Occipital lobe (tissue), 3 donors: ENCODE measurements at places on chromosomes 5 and 9.

GRCh38 chr9:81517954-81518353, 171.4 kb downstream of the TLE1 start:
- no peak for DNase-seq

GRCh38 chr9:75979362-75979761, 88.9 kb downstream of the PCSK5 start:
- DNase-seq = no peak

DNA sequence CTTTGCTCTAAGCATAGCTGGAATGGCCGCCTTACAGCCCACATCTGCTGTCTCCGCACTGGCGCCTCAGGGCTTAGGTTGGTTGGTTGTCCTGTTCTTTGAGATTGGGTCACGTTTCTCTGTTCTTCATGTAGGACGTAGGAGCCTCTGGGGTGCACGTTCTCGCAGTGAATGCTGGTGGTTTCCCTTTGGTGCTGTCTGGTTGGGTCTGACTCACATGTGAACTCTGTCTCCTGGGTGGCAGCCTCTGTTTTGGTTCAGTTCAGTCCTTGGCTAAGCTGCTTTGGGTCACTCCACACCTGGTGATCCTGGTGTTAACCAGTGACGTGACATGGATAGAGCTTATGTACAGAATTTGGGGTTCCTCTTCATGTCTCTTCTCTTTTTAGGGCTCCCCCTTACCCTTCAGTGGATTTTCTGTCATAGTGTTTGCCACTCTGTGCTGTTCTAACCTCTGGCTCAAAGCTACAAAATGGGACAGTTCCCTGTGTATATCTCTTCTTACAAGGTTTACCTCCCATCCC, 12.6 kb upstream of the LPCAT1 start:
- no peak for DNase-seq

GRCh38 chr5:179554981-179555380, 4.6 kb downstream of the RUFY1 start:
- no peak for DNase-seq

- no peak for DNase-seq
Observed at GRCh38 chr5:135066781-135067180, 32.8 kb upstream of the PITX1 start.

DNA sequence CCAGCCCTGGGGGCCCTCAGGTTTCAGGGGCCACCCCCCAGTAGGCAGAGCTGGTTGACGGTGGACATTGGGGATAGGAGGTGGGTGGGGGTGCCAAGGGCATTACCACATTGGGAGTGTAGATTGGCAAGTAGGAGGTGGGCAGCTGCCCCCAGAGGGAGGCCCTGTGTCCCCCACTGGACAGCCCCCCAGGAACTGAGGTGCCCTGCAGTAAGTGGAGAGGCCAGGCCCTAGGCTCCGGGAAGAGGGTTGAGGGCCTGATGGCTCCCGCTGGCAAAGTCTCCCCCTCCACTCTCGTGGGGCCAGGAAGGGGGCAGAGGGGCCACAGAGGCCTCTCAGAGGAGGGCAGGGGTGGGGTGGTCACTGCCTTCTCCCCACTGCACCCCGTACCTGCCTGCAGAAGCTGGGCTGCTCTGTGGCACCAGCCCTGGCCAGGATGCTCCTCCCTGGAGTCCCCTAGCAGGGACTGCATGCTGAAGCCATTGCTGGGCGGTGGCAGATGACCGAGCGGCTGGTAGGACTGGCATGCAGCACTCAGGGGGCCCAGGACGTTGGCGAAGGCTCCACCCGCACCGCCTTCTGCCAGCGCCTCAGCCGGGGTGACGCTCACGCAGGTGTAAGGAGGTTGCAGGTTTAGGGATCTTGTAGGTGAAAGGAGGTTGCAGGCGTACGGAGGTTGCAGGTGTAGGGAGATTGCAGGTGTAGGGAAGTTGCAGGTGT, 89.6 kb upstream of the CACNA1B start:
- no peak for DNase-seq

GRCh38 chr5:132102101-132102701, 28.6 kb downstream of the CSF2 start:
- no peak for DNase-seq

- no peak for DNase-seq
Observed at GRCh38 chr9:29390859-29391258, 1817.6 kb upstream of the C9orf72 start.

DNA sequence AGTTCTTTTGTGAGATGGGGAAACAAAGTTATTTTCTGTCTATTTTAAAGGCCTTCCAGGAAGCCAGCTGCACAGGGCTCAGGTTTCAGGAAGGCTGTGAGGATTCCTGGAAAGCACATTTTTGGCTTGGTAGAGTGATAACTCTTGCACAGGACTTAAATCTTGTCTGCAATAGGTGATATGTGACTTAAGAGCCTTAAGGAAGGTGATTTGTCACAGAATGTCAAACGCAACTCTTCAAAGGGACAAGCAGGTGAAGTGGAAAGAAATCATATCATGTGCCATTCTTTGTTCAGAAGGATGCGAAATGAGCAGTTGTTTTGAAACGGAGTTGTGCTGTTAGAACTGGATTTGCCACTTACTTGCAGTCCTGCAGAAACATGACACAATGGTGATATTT, 459.3 kb downstream of the MAT2B start:
- DNase-seq = no peak

- DNase-seq = no peak
Observed at GRCh38 chr5:57231607-57232006, 57.7 kb downstream of the GPBP1 start.

GRCh38 chr5:179060116-179061008, at the start of gene ZNF354C:
Gene ZNF354C (plus strand): TSS chr5:179060373. CDS start chr5:179062069, 1,696 bp downstream.
- DNase-seq = peak; percentile 87

DNA sequence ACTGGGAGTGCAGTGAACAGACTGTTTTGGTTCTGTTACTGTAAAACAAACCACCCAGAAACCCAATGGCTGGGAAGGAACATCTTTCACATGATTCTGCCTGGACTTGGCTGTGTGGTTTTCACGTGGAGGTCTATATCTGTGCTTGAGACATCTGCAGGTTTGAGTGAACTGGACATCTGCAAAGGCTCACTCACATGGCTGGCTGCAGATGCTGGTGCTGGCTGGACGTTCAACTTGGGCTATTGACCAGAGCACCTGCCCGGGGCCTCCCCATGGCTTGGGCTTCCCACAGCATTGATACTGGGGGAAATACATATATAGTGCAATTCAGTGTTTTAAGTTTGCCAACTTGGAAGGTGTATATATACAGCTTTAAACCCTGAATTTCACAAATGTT, 6.8 kb downstream of the CTSL start:
- no peak for DNase-seq

GRCh38 chr5:163504079-163504931, 1.1 kb upstream of the MAT2B start:
- peak; percentile 26 for DNase-seq

DNA sequence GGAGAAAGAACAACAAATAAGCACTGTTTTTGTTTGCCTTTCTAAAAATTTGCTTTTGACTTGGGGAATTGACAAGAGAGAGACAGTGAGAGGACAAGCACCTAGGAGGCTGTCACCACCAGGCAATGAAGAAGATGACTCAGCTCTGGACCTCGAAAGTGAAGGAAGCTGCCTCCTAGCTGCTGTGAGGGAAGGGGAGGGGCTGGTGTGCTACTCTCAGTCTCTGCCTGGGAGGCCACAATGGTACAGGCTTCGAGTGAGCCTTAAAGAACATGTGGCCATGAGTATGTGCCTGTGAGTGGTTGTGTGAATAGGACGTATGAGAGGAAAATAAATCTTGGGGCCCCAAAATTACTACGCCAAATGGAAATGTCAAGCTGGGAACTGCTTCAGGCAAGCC, 7.1 kb upstream of the PLK2 start:
- DNase-seq = no peak

GRCh38 chr5:141313711-141314110, 6.9 kb downstream of the TAF7 start:
- no peak for DNase-seq

- no peak for DNase-seq
Observed at GRCh38 chr9:132864691-132865090, 13.4 kb downstream of the AK8 start.

GRCh38 chr9:137268538-137269201, 8.9 kb upstream of the TOR4A start:
- DNase-seq = no peak

GRCh38 chr5:103258957-103259704, 568 bp downstream of the MACIR start:
- DNase-seq = peak; percentile 77

GRCh38 chr5:132183723-132184122, 43.9 kb downstream of the P4HA2 start:
- DNase-seq = no peak

- no peak for DNase-seq
Observed at GRCh38 chr5:68423154-68423811, 207.7 kb downstream of the PIK3R1 start.

DNA sequence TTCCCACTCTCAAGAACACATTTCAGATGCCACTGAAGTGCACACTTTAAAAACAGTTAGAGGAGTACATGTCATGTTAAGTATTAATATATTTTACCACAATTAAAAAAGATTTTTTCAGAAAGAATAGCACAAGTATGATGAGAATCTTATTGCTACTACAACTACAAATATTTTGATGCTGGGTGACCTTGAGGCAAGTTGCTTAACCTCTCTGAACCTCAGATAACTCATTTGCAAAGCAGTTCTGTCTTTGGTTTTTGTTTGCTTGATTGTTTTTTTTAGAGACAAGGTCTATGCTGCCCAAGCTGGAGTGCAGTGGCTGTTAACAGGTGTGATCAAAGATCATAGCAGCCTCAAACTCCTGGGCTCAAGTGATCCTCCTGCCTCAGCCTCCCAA, 13.7 kb upstream of the EBF1 start:
- DNase-seq = no peak

DNA sequence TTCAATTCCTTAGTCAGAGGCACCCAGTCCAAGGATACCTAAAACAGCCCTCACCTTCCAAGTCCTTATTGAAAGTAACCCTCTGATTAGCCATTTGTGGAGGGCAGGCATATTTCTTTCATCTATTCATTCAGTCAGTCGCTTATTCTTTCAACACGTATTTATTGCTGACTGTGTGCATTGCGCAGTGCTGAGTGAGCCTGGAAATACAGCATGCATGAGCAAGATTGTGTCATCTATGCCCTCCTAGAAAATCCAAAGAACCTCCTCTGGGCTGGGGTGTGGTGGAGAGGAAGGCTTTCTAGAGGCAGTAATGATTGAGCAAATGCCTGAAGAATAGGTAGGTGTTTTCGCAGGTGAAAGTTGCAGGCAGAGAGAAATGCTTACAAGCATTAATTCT, 8.5 kb upstream of the FEM1C start:
- no peak for DNase-seq

GRCh38 chr9:88531920-88532698, 2.9 kb upstream of the NXNL2 start:
- DNase-seq = no peak

DNA sequence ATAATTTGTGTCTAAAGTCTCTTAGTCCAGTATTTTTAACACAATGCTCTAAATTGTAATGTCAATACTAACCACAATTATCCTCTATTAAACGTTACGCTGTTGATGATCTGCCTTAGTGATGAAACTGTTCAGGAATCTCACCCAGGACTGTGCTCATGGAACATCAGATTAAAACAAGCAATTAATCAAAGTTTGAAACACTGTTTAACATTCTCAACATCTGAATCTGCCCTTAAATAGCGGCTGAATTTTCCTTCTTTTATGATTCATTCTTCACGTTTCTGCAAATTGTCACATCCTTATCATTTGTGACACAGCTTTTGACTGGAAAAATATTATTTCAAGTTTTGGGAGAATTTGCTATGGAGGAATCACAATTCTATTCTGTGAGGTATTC, 113.8 kb downstream of the MARCHF11 start:
- DNase-seq = no peak

GRCh38 chr5:35803191-35803651, 53.5 kb upstream of the IL7R start:
- DNase-seq = peak; percentile 79

DNA sequence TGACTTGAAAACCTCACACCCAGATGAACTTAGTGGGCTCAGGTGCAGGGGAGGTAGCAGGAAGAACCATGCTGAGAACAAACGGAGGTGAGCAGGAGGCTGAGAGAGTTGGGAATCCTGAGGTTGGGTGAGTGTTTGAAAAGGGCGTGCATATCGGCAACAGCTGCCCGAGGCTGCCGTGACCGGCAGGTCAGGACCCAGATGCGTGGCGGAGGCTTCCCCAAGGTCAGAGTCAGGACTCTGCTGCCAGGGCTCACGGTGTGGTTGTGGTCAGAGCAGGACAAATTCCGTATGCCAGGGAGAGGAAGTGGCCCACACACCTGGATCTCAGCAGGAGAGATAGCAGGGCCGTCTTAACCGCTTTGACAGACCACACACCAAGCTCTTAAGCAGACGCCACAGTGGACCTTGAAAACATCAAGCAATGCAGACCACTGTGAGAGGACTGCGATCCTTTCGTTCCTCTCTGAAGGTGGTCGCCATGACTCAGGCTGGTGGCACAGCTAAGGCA, 43.1 kb downstream of the ADAMTS16 start:
- no peak for DNase-seq

DNA sequence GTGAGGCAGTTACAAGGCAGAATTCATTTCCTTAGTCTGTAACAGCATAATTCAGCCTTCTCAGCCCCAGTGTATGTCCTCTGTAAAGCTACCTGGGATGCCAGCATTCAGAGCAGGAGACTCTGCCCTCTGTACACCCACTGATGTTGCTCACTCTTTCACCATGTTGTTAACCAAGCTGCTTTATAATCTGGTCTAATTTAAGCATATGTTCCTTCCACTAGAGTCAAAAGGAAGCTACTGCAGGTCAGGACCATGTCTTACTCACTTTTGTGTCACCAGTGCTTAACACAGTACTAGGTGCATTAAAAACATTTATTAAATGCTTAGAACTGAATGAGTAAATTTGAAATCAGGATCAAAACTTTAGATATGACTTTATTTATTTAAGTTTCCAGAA, 185.6 kb downstream of the FBXL17 start:
- no peak for DNase-seq

DNA sequence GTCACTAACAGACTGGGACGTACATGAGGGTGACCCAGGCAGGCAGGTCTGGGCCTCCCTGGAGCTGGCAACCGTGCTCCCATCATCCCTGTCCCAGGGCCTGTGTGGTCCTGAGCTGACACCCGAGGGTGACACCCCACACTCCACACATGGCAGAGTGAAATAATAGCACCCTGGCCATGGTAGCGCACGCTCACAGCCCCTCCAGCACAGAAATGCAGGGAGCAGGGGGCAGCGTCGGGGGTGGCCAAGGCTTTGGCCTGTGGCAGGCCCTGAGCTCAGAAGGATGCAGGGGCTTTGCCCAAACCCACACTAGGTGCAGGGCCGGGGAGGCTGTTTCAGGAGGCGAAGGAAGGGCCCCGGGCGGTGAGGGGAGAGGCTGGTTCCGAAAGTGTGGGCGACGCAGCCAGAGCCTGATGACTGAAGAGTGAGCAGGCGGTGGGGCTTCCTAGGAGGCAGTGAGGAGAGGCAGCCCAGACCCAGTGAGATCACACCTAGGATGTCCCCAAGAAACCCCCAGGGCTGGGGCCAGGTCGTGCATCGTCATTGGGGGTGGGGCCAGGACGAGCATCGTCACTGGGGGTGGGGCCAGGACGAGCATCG, 12.9 kb downstream of the OR2V2 start:
- DNase-seq = peak; percentile 26
